ENCODE measurements at places on chromosomes 5 and 9.

DNA sequence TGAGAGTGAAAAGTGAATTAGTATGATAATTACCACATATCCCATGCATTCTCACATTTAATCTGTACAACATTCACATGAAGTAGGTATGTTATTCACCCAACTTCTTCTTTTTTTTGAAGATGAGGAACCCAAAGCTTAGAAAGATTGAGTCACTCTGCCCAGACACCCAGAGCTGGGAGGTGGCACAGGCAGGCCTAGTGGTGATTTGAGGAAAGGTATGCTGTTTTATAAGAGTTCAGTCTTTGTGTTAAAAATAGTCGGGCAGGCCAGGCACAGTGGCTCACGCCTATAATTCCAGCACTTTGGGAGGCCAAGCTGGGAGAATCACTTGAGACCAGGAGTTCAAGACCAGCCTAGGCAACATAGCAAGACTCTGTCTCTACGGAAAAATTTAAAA is 285.3 kb downstream of the NR3C1 start:
- no peak for DNase-seq

DNA sequence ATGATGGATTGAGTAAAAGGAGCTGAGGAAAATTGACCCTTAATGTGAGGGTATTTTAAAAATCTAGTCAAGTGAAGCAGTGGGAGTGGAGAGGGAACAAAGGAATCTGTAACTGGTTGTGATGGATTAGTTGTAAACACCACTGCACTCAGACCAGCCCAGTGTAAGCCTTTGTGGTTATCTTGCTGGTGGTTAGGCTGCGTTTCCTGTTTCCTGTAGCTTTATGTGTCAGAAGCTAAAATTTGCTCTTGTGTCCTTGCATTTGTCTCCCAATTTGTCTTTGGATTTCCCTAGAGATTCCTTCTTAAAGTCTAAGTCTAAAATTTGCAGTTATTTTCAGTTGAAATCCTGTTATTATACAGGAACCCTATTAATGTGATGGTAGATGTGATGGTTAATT is 6.3 kb downstream of the IFNA21 start:
- no peak for DNase-seq

DNA sequence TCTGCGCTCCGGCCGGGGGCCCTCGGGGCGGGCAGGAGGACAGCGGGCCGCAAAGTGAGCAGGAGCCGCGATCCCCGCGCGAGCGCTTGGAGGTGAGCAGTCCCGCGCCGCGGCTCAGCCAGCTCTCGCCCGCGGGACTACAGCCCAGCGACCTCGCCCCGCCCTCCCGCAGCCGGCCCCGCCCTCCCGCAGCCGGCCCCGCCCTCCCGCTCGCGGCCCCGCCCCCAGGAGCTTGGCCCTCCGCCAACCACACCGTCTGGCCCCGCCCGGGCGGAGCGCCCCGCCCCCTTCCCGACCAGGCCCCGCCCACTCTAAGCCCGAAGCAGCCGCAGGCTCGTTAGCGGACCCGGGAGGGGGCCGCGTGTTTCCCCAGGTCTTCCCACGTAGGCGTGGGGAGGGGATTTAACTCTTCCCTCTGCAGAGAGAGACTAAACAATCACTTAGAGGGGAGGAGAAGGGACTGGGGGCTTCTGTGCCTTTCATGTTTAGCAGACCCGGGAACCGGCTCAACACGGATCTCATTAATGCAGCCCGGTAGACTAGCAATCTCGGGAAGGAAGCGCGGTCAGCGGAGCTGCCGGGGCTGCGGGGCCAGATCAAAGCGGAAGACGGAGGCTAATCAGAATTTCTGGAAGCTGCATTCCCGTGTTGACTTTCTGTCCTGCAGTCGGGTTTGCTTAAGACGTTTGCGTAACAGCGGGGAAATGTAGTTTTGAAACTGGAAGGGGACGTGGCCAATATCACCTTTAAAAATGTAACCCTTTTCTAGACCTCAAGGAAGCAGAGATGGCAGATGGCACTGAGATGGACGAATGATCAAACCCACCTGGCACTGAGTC is at the start of gene MYO10:
Gene MYO10 (minus strand): TSS at position 139 of the 839 bp plus-strand sequence. CDS start 480 bp downstream, outside the sequence.
- no peak for DNase-seq

GRCh38 chr9:137366891-137367381 is 56.0 kb downstream of the EXD3 start:
- DNase-seq = no peak

DNA sequence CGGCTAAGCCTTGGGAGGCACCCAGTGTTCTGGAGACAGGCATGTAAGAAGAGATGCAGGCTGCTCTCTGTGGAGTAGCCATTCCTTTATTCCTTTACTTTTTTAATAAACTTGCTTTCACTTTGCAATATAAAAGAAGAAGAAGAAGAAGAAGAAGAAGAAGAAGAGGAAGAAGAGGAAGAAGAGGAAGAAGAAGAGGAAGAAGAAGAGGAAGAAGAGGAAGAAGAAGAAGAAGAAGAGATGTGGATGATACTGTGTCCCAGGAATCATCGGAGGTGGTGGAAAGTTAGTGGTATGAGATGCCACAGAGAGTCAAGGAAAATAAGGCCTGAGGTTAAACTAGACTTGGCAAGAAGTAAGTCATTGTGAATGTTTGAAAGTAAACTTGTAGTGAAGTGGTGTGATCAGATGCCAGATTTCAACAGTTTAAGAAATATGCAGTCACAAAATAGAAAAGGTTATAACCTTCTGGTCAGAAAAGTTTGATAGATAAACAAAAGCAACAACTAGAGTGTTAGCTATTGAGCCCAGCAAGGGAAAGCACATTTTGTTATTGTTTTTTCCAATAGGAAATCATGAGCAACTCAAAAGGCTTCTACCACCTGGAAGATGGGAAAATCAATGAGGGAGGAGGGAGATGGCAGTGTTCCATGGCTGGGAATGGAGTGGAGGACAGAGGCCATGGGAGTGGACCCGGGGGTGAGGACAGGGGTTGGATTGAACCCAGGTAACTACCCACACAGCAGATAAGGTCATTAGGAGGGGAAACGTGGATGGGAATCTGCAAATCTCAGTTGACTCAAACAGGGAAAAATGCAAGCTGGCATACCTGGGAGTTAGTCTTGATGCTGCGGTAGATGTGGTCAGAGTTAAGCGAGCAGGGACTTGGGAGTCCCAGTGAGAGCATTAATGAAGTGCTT is 16.8 kb downstream of the AOPEP start:
- no peak for DNase-seq

GRCh38 chr5:178551059-178551458 is 39.1 kb downstream of the COL23A1 start:
- DNase-seq = no peak

DNA sequence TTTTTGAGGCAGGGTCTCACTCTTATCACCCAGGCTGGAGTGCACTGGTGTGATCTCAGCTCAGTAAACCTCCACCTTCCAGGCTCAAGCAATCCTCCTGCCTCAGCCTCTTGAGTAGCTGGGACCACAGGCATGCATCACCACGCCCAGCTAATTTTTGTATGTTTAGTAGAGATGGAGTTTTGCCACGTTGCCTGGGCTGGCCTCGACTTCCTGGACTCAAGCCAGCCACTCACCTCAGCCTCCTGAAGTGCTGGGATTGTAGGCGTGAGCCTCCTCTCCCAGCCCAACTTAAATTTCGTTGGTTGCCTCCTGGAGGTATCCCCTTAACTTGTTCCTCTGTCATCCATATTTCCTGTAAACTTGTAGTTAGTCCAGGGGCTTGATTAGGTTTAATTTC is 47.2 kb downstream of the RAB24 start:
- no peak for DNase-seq

- DNase-seq = no peak
Observed at GRCh38 chr5:72184408-72184807, 77.1 kb downstream of the MAP1B start.

DNA sequence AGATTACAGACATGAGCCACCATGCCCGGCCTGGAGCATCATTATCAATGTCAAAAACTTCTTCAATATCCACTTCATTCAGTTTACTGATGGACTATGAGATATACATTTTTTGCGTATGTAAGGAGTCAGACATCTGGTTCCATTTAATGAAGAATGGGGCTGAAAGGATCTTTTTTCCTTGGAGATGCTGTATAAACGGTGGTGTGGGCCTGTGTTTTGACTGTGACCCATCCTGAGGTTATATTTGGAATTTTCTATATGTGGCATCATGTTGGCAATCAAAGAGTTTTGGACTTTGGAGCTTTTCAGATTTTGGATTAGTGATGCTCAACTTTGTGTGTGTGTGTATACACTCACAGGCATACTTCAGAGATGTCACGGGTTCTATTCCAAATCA is 85.7 kb upstream of the FBXL17 start:
- no peak for DNase-seq

- DNase-seq = peak; percentile 37
Observed at GRCh38 chr9:136996361-136997292, at the start of gene CLIC3. CLIC3 (minus strand) TSS chr9:136996568; CDS start chr9:136996543, 25 bp downstream.

- no peak for DNase-seq
Observed at GRCh38 chr5:68928617-68929302, 165.1 kb upstream of the SLC30A5 start.

DNA sequence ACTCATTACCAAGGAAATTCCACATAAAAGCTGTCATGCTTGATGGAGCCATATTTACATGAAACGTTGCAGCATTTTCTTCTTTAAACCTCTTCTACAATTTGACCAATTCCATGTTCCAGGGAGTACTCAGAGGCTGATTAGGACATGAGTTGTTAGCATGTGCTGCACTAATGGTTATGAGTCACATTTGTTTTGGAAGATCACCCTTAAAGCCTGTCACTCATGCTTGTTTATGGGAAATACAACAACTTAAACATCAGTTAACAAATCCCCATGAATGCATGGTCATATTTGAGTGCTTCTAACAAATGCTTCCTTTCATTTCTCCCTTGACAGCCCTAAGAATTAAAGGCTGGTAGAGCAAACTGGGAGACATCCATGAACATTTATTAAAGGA is 156.1 kb downstream of the GHR start:
- DNase-seq = no peak

GRCh38 chr5:148816782-148817181 is 9.6 kb upstream of the ADRB2 start:
- DNase-seq = no peak

DNA sequence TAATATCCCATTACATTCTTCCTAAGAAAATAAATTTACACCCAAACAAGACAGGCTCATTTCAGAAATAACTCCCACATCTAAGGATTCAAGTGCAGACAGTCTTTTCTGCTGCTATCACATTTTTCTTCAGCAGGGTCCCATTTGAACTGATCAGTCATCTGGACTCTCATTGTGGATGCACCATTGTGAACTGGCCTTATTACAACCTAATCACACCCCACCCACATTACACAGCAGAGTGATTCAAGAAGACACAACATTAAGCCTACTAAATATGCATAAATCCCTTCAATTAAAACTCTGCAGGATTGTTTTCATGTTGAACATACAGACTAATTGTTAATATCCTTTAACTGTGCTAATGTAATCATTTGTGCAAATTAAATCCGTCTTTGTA is 146.2 kb downstream of the CDH12 start:
- no peak for DNase-seq

GRCh38 chr5:123617561-123617960 is 105.6 kb downstream of the CSNK1G3 start:
- no peak for DNase-seq

DNA sequence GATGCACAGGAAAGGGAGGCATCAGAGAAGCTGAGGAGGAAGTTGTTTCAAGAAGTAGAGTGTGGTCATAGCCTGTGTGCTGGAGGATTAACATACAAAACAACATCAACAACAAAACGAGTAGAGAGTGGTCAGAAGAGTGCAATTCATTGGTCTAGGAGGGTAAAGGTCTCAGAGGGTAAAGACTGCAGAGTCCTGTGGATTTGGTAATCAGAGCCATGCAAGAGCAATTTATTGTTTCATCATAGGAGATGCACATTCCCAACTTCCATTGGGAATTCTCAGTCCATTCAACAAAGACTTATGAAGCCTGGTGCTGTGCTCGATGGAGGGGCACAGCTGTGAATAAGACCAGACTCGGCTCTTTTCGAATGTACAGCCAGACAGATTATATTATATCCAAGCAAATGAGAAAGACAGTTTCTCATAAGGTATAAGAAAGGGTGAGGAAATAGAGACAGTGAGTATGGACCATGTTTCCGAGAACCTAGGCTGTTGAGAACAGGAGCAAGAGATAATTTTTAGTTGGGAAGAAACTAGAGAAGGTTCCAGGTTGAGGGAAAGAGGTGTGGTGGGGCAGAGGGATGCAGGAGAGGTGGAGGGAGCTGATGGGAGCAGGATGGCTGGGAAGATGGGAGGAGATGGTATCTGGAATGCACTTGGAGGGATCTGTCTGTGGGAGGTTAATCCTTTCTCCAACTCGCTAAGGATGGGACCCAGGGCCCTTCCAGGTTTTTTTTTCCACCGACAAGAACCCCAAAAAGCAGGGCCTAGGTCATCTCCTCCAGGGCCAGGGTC is 7.9 kb upstream of the MYORG start:
- no peak for DNase-seq

DNA sequence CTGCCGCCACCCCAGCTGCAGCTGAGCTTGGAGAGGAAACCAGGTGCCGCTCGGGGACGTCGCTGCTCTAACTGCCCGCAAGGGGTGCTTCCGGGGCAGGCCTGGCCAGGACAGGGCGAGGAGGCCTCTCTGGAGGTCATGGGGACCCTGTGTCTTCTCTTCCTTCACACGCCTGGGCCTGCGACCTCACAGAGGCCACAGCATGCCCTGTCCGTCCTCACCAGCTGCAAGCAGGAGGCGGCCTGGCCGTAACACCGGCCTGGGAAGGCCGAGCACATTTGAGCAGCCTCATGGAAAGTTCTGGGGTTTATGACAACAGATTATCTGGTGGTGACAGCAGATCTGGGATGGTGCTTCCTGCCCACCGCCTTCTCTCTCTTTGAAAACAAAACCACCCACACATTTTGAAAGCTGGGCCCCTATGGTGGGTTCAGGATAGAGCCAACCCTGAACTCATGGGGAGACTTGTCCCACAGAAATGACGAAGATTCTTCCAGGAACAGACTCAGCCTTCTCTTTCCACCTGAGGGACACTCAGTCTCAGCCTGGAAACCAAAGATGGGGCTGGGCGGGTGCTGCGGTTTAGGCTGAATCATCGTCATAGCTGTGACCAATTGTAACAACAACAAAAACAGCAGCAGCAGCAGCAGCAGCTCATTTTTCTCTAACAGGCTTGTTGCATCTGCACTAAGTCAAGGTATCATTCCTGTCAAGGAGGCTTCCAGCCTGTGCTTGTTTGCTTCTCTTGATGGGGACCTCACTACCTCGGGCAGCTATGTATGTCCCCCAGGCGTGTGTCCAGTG is 99.6 kb upstream of the RAPGEF1 start:
- no peak for DNase-seq

- DNase-seq = no peak
Observed at GRCh38 chr5:175657593-175658271, at the start of gene HRH2. HRH2 (plus strand) TSS chr5:175658071; CDS start chr5:175683234, 25,163 bp downstream.

DNA sequence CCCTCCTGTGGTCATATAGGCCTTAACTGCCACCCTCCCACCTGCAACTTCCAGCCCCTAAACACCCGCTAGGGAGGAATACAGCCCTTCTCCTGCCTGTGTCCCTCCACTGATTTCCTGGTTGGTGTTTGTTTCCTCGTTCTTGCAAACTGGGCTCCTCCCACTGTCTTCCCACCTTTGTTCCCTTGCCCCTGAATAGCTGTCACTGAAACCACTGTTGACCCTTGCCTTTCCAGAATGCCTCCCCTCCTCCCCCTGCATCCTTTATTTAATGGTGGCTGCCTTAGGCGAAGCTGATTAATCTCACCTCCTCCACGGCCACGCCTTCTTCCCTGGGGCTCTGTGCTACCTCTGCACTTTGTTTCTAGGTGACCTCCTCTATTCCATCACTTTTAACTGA is 626.7 kb downstream of the BNC2 start:
- DNase-seq = no peak

- DNase-seq = no peak
Observed at GRCh38 chr9:91783411-91783810, 166.6 kb downstream of the ROR2 start.

GRCh38 chr5:158943569-158943968 is 156.1 kb downstream of the EBF1 start:
- DNase-seq = no peak
